ENCODE measurements at places on chromosomes 4 and X. TPM values are rescaled to one million over a fixed set of nuclear protein-coding genes. Genes with fewer than 3 reads are reported as not detected.

Gene PSAPL1
- total RNA-seq: not detected

Gene WNK3
- 0.89 TPM for total RNA-seq

DNA sequence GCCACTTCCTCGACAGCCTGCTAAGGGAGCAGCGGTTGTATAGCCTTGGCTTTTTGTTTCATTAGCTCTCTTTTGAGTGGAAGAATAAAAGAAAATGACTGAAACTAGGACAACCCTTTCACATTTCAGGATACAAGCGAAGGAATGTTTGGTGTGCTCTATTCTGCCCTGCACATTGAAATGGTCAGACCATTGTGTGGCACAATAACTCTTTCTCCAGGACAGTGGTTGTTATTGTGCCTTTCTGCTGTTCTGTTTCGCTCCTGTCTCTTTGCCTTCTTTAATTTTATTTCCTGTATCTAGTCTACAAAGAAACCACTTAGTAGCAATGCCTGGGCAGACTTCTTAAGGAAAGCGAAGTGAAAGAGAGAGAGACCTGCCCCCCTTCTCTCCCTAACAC lies 473.7 kb downstream of the GBA3 start:
- DNase-seq: no peak

Gene FHIP1A
- total RNA-seq: 16.8 TPM

Gene PRSS12
- total RNA-seq: not detected
